Stimulated activated CD4-positive, alpha-beta T cell treated with anti-CD3 and anti-CD28 coated beads, Interleukin-4, amount 100 ng/mL, for 24 hours (primary cell): ENCODE measurements at places on chromosomes 12 and 14.

GRCh38 chr14:55152052-55152753 is 23.2 kb downstream of the LGALS3 start:
- no peak for DNase-seq

GRCh38 chr14:105313381-105314286 is 914 bp upstream of the PACS2 start:
- no peak for DNase-seq

DNA sequence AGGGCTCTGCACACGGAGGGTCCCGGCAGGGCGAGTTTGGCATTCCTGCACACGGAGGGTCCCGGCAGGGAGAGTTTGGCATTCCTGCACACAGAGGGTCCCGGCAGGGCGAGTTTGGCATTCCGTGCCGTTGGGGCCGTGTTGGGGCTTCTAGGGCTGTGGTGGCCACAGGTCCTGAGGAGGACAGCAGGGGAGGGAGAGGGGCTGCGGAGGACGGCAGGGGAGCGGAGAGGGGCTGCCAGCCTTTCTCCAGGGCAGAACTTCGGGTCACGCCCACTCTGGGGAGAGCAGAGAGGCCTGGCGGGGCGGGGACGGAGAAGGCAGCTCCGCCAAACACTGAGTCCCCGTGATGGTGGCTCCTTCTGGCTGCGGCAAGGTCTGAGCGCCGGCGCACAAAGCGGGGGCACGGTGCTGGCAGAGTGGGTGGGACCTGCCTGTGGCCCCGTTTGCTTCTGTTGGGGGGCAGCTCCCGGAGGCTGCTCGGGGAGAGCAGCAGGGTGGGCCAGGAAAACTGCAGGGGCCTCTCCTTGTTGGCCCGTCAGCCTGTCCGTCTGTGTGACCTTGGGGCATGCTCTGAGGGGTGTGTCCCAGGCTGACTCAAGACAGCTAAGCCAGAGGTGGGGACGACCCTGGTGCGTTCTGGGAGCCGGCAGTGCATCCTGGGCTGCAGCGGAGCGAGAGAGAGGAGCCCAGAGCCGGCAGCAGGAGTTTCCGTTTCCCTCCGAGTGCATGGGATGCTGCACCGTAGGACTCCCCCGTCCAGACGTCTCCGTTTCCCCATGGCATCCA is 60.2 kb downstream of the LRCOL1 start:
- no peak for DNase-seq

GRCh38 chr14:46686652-46687051 is 35.1 kb upstream of the RPL10L start:
- no peak for DNase-seq

DNA sequence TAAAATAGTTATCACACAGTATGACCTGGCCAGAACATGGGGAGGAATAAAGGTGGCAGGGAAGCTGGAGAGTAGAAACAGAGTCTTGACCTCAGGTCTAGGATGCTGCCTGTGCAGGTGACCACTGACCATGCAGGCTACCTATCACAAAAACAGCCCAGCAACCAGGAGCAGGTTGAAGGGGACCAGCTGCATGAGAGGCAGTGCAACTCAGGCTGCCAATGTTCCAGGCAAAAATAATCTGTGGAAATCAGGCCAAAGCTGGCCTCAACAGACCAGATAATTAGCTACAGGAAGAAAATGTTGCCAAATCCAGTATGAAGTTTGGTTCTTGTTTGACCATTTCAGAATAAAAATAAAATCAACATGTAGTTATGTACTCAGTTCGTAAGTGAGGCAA is 72.6 kb downstream of the PDE6H start:
- DNase-seq: no peak

- no peak for DNase-seq
These were observed 159.9 kb downstream of the SYNE2 start for GRCh38 chr14:64012720-64013119.

- DNase-seq: no peak
These were observed 28.3 kb downstream of the DUSP16 start for GRCh38 chr12:12534166-12534866.

DNA sequence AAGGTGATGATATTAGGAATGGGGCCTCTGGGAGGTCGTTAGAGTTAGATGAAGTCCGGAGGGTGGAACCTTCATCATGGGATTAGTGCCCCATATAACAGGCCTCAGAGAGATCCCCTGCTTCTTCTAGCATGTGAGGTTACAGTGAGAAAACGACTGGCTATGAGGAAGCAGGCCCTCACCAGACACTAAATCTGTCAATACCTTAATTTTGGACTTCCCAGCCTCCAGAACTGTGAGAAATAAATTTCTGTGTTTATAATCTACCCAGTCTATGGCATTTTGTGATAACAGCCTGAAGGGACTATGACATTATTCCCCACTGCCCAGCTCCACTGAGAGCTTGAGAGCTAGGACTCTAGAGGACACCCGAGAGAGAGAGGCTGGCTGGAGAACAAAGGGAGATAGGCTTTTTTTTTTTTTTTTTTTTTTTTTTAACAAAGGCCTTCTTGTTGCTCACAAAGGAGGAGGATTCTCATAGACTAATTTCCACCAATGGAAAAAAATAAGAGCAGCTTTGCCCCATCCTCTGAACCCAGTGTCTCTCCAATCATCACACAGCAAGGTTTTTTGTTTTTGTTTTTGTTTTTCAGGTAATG is 87.8 kb upstream of the EEA1 start:
- no peak for DNase-seq

- DNase-seq: no peak
These were observed 2.5 kb upstream of the PLEKHD1 start for GRCh38 chr14:69481815-69482568.

- DNase-seq: no peak
These were observed 361.7 kb downstream of the SNAPC1 start for GRCh38 chr14:62123961-62124360.

DNA sequence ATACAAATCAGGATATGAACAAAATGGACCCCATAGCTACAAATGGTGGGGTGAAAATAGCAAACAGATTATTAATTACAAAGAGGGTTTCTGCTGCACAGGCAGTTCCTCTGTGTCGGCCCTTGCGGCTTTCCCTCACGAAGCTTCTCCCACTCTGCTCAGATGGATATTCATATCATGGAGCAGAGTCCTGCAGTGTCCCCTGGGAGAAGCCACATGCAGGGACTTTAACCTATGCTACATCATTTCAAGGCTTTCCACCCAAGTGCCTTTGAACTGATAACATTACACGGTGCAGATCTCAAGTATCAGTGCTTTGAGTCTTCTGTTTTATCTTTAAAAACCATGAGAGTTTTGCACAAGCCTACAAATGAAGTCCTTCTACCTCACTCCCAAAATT is 229.1 kb downstream of the PPM1H start:
- DNase-seq: no peak

- no peak for DNase-seq
These were observed 37.5 kb downstream of the PLCZ1 start for GRCh38 chr12:18700271-18700670.

DNA sequence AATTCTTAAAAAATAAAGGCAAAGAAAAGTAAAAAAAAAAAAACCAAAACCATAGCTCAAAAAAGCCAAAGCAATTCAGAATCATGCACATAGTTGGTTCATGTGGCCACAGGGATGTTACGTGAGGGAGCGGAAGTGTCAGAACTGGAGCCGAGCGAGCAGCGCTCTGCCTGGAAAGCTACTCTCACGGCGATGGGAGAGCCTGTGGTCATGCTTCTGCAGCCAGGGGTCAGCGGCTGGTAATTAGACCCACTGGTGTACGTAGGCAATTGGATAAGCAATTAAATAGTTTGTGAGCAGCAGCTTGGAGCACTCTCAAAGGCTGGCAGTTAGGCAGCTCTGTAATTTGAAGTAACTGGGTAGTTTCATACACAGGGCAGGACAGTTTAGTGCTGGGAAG is 58.1 kb downstream of the TRHDE start:
- no peak for DNase-seq

GRCh38 chr14:74392616-74393570 is 33.1 kb downstream of the SYNDIG1L start:
- no peak for DNase-seq

- no peak for DNase-seq
These were observed 15.3 kb upstream of the NRXN3 start for GRCh38 chr14:78154827-78155226.

DNA sequence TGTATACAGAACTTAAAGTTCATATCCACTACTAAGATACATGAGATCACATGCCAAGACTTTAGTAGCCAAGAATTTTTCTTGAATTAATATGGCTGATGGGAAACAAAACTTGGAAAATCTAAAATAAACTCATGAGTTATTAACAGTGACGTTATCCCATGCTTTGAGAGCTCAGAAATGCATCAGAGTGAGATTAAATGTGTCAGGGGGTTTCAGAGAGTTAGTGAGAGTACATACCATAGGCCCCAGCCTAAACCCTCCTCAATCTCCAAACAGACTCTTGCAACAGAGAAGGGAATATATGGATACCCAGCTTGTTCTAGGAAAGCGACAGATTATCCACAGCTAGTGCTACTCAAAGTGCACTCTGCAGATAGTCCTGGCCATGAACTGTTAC is 19.3 kb downstream of the SLC35F4 start:
- no peak for DNase-seq

GRCh38 chr12:27667540-27667939 is 28.7 kb upstream of the REP15 start:
- no peak for DNase-seq

DNA sequence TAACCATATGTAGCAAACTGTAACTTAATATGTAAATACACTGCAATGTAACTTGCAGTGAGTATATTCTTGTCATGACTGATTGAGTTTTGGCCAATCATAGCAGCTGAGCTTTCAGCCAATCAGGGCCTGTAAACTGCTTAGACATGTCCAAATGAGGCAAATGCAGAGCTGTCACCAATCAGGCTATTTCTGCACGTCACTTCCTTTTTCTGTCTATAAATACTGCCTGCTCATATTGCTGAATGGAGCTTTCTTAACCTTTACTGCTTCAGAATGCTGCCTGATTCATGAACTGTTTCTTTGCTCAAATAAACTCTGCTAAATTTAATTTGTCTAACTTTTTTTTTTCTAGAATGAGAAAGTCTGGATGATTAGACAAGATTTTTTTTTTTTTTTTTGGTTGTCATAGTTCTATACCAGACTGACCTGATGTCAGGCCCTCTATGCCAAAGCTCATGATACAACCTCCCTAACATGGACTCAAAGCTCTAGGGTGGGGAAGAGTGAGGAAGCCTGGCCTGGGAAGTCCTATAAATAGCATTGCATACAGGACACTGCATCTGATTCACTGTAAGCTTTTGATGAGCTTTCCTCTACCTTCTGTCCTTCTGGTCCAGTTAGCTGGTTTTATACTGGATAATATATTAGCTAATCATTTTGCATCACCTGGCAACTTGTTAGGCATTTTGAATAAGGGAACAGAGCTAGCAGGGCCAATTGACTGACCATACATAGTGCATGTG is 12.0 kb downstream of the MGP start:
- no peak for DNase-seq

- DNase-seq: no peak
These were observed 234.8 kb downstream of the PIK3C2G start for GRCh38 chr12:18496156-18496555.

- no peak for DNase-seq
These were observed 33.5 kb downstream of the RBM19 start for GRCh38 chr12:113932381-113933196.

DNA sequence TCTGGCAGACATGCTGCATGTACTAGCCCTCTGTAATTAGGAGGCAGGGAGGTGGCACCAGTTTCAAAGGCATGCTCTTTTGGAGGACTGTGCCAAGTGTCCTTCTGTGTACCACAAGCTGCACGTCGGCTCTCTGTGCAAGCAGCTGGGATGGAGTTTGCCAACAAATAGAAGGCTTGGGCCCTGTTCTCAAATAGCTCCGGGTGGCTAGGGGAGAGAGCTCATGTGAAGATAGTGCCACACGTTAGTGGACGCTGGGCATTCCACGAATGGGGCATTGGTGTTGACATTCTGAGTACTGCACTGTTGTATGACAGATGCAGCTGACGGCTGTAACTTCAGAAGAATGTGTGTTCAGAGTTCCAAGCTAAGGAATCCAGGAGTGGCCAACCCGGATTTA is 4.4 kb downstream of the AACS start:
- no peak for DNase-seq

DNA sequence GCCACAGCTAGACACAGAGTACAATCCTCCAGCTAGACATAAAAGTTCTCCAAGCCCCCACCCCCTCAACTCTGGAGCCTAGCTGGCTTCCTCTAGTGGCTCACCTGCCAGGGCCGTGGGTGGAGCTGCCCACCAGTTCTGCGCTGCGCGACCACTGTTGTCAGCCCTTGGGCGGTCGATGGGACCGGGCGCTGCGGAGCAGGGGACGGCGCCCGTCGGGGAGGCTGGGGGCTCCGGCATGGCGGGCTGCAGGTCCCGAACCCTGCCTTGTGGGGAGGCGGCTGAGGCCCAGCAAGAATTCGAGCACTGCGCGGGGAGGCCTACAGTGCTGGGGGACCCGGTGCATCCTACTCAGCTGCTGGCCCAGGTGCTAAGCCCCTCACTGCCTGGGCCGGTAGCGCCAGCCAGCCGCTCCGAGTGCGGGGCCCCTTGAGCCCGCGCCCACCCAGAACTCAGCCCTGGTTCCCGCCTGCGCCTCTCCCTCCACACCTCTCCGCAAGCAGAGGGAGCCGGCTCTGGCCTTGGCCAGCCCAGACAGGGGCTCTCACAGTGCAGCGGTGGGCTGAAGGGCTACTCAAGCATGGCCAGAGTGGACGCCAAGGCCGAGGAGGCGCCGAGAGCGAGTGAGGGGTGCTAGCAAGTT is 51.0 kb downstream of the RTN1 start:
- DNase-seq: no peak

DNA sequence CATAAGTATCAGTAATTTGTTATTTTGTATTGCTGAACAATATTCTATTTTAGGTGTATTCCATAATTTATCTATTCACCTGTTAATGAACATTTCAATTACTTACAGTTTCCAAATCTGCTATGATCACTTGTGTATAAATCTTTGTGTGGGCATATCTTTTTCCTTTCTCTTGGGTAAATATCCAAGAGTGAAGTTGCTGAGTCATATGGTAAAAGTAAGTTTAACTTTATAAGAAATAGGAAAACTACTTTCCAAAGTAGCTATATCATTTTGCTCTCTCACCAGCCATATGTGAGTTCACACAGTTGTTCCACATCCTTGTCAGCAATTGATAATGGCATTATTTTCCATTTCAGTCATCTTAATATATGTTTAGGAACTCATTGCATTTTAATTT is 66.6 kb upstream of the KITLG start:
- no peak for DNase-seq

DNA sequence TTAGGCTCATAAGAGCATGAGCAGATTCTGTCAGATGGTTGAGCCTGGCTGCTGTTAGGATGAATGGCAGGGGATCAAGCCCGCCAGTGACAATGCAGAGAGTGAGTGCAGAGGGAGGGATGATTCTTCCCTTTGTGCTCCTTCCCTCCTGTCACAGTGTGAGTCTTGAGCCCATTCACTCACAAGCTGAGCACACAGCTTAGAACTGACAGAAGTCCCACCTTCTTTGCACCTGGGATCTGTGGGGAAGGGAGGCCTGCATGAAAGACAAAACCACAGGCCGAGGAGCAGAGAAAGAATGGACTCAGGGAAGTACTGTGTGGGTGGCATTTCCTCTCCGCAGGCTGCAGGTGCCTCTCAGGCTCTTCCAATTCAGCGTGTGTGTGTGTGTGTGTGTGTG is 160.6 kb downstream of the KCNA5 start:
- DNase-seq: no peak

DNA sequence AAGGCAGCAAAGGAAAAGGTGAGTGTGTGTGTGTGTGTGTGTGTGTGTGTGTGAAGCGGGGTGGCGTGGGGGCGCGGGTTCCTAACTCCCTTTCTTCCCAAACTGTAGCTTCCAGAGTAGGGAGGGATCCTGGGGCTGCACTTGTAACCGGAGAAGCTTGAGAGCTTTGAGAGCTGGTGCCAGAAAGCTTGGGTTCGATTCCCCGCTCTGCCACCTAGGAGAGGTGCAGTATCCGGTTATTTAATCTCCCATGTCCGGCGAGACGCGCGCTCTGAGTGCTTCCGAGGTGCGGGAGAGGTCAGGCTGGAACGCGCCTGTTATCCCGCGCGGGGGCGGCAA is 7.2 kb upstream of the RACGAP1 start:
- no peak for DNase-seq
